ENCODE measurements at places on chromosomes 13 and 19.

DNA sequence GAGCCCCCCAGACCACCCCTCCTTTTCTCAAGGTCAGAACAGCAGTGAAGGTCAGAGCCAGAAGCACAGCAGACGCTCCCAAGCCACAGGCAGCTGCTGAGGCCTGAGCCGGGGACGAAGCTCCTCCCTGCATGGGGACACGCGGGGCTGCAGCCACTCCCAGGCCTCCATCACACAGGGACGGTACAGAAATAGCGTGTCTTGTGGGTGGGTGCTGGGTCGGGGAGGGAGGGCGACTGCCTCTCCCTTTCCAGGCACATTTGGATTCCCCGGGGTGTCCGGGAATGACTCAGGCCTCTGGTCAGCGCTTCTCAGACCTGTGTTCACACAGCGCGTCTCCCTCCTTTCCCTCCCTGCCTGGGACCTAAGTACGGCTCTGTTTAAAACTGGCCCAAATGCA is 33.2 kb downstream of the RASA3 start:
- DNase-seq, result no peak

DNA sequence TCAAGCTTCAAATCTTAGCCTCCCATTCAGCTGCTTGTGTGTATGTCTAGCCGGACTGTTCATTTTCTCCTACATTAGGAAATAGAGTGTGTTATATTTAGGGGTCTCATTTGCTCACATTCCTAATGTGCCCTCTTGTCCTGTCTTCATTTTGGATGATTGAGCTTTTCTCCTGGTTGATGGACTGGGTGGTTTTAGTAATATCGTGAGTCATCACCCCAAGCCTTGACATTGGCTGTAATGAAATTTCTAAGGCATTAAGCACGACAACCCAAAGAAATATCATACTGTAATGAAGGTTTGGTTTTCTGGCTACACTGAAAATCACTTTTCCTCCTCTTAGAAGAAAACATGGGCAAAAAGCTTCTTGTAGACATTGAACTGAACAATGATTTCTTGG is 110.7 kb upstream of the WASF3 start:
- no peak for DNase-seq

- no peak for DNase-seq
Measured at GRCh38 chr13:44197791-44198770, 175.5 kb upstream of the SERP2 start.

GRCh38 chr19:35909684-35910035 is 1.6 kb upstream of the TYROBP start:
- no peak for DNase-seq

- DNase-seq, result no peak
Measured at GRCh38 chr19:38303517-38304351, at the start of gene C19orf33. Gene C19orf33, plus strand, starts transcription at chr19:38304251. Its CDS starts 11 bp downstream, at chr19:38304262.

DNA sequence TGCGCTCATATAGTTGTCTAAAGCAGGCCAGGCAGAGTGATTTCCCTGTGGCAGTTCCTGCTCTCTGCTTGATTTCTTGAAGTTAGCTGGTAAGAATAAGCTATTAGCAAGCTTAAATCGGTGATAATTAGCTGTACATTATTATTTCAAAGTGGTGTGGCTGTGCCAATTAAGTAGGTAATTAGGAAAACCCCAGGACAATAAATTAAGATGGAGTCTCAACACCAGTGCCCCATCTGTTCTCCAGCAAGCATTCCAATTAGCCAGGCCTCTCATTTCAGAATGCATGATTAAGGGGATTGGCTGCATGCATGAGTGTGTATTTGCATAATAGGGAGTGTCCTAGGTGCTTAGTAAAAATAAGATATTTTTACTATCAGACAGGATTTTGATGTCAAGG is 342.3 kb downstream of the GPC5 start:
- DNase-seq, result no peak

DNA sequence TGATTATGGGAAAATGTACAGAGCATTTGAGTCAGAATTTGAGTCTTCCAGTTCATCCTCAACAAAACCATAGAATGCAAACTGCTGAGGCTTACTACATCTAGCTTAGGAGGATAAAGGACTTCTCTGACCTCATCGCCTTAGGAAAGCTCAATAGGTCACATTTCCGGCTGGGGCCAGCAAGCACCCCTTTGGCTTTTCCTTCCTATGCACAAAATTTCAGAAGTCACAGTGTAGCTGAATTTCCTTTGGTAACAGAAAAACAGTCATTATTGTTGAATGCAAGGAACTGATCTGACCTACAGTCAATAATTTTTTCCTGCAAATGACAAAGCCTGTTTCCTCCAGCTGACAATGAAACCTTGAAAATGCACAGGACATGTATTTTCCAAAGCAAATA is 32.8 kb upstream of the LRCH1 start:
- DNase-seq, result no peak

GRCh38 chr19:49573009-49573408 is 7.3 kb downstream of the NOSIP start:
- DNase-seq, result no peak

GRCh38 chr13:76622315-76623040 is 263.7 kb downstream of the KCTD12 start:
- no peak for DNase-seq

DNA sequence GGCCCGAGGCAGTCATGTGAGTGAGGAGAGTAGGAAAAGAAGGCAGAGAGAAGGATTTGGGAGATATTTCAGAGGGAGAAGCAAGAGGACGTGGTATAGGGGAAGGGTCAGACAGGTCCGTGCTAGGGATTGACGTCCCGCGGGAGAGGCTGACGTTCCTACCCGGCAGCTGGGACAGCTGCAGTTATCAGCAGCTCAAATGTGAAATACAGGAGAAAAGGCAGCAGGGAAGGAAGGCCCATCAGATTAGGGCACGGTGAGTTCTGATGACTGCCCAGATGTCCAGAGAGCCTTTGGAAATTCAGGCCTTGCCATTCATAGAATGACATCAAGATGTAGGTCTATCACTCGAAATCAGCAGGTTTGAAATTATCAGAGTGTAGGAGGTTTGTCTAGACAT is 88.4 kb downstream of the IRS2 start:
- no peak for DNase-seq

GRCh38 chr13:110010404-110011138 is 224.2 kb upstream of the IRS2 start:
- no peak for DNase-seq

- DNase-seq, result no peak
Measured at GRCh38 chr19:5828661-5829566, 10.6 kb downstream of the FUT6 start.

DNA sequence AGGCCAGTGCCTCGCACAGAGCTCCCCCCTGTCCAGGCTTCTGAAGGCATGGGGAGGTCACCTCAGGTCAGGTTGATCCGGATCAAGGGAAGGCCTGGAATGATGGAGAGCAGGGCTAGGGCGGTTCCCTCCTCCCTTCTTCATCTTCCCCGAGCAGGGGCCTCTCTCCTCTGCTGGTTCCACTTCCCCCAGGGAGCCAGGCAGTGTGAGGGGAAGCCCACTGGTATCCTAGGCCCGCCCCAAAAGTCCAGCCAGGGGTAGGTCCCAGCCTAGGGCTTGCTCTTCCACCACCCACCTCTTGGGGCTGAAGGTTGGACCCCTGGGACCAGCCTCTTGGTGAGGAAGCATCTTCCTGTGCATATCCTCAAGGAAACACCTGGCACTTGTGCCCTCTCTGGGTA is 16.4 kb upstream of the PRR19 start:
- DNase-seq, result no peak

GRCh38 chr13:22801402-22802003 is 379.3 kb upstream of the SGCG start:
- no peak for DNase-seq

DNA sequence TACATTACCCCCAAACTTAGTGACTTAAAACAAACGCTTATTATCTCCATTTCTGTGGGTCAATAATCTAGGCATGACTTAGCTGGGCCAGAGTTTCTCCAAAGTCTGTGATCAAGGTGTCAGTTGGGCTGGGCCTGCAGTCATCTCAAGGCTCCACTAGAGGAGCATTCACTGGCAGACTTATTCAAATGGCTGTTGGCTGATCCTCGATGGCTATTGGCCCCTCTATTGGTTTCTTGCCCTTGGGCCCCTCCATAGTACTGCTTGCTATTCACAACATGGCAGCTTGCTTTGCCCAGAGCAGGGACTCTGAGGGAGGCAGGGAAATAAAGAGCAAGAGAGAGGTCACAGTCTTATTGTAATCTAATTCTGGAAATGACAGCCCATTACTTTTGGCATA is 57.6 kb downstream of the RCBTB2 start:
- no peak for DNase-seq

GRCh38 chr13:97268772-97269171 is 46.6 kb downstream of the MBNL2 start:
- DNase-seq, result no peak

GRCh38 chr13:39284801-39285388 is 246.6 kb downstream of the NHLRC3 start:
- no peak for DNase-seq

DNA sequence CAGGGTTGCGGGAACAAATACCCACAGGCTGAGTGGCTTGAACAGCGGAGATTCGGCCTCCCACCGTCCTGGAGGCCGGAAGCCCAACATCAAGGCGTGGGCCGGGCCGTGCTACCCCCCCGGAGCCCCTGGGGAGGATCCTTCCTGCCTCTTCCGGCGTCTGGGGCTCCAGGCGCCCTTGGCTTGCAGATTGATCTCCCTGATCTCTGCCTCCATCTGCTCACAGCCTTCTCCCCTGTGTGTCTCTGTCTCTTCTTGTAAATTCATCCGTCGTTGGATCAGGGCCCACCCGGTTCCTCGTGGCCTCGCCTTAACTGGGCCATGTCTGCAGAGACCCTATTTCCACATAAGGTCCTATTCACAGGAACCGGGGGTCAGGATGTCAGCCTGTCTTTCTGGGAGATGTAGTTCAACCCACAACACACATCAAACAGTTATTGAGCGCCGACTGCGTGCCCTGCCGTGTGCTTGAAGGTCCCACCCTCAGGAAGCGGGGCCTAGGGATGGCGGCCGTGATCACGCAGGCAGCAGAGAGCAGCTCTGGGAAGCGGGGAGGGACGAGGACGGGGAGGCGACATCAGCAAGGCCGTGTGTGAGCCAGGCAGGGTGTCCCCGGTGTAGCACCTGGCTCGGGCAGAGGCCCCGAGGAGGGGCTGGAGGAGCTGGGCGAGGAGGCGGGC is 21.3 kb downstream of the HCN2 start:
- DNase-seq, result no peak

GRCh38 chr19:1067341-1067957 is 482 bp downstream of the ARHGAP45 start:
- no peak for DNase-seq

- DNase-seq, result no peak
Measured at GRCh38 chr19:20503476-20503875, 62.1 kb downstream of the ZNF737 start.

DNA sequence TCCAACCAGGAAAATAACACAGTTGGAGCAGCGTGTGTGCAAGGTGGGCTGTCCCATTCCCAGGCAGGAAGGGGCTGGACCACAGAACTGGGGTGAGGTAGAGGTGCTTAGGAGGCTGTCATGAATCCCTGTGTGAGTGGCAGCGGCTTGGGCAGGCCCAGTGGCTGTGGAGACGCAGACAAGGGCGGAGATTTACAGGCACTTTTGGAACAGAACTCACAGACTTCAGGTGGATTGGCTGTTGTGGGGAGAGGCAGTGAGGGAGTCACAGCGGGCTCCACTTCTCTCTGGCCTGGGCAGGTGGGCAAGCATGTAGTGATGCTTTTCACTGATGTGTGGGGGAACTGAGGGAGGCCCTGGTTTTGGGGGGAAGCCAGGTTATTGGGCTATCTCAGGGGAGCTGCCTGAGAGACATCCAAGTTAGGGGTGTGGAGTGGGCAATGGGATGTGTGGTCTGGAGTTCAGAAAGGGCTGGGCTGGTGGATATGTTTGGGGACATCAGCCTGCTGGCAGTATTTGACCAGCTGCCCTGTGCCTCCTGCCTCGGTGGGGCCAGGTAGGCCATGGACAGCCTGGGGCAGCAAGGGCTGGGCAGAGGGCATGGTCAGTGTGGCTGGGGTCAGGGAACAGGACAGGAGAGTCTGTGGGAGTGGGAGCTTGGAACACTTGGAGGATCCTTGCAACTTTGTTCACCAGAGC is 27.0 kb upstream of the ZNF492 start:
- no peak for DNase-seq

GRCh38 chr13:46633416-46633815 is 80.4 kb downstream of the LRCH1 start:
- no peak for DNase-seq

DNA sequence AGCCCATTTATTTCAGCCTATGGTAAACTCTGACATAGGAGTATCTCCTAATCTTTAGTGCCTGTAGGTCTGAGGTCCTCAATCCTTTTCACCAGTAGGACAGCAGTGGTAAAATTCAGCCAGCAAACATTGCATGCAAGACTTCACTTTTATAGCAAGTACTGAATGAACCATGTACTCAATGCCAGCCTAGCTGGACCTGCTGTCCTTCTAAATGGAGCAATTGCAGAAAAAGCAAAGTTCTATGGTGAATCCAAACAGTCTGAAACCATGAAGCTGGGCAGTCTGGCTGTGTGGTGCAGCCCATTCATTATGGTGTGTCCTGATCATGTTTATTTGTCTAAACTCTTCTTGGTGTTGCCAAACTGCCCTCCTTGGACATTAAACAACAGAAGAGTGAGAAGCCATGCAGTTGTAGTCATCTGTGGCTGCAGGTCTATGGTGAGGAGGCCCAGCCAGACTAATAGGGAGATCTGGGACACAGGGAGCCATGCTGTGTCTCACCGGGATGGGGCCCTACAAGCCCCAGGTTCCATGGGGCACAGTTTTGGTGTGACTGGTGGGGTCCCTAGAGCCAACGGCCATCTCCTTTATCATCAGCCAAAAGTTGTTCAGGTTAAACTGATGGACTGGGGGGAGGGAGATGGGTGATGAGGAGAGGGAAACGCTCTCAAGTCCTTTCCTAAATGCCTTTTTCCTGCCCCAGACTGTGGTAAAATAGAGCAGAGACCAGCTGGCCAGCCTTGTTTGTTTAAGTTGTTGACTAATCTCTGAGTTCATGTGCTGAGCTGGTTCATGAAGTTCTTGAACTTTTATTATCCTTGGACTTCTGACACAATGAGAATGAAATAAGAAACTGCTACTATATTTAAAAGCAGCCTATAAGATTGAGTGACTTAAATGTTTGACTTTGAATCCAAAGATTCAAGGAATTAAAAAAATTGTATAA is 20.6 kb upstream of the TNFSF11 start:
- DNase-seq, result no peak

- no peak for DNase-seq
Measured at GRCh38 chr19:31548941-31549340, 199.7 kb upstream of the TSHZ3 start.

GRCh38 chr13:46624353-46624752 is 71.4 kb downstream of the LRCH1 start:
- no peak for DNase-seq

- no peak for DNase-seq
Measured at GRCh38 chr19:49110567-49110966, 3.6 kb upstream of the LIN7B start.

DNA sequence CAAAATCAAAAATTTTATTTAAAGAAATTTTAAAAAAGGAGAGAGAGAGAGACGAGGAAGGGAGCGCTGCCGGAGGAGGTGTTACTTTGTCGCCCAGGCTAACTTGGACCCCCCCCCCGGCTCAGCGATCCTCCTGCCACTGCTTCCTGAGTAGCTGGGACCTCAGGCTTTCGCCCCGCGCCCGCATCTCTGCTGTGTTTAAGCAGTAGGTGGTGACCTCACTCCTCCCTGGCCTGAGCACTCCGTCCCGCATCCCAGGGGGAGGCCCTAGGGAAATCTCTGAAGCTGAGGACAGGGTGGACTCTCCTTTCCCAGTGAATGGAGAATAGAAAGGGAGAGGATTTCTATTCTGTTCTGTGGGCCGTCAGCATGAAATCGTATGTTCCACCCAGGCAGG is 485 bp upstream of the ZNF845 start:
- peak; percentile 2 for DNase-seq

Measured in stimulated activated CD8-positive, alpha-beta memory T cell treated with anti-CD3 and anti-CD28 coated beads, Interleukin-15, amount 100 ng/mL, for 1 hour (primary cell).